ENCODE measurements at places on chromosomes 5 and 9.

DNA sequence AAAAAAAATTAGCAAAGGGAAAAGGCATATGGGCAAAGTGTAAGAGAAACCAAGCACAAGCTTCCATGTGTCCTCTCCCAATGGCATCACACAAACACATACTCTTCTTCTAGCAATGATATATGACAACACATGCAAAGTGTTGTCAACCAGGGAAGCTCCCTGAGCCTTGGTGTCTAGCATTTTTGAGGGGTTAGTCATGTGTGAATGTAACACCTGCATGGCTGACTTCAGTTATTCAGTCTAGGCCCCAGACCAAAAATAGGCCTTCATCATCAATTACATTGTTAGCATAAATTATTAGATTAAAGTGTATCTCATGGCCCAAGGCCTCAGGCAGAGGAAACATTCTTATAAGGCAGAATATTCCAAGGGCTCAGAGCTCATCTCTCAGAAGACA is 450.0 kb downstream of the TLE1 start:
- DNase-seq, result no peak

- DNase-seq, result no peak
Measured at GRCh38 chr5:84430079-84430478, 45.4 kb upstream of the EDIL3 start.

GRCh38 chr5:171806976-171807747 is 21.5 kb downstream of the SMIM23 start:
- DNase-seq, result no peak

- DNase-seq, result no peak
Measured at GRCh38 chr9:16753256-16753655, 117.2 kb downstream of the BNC2 start.

DNA sequence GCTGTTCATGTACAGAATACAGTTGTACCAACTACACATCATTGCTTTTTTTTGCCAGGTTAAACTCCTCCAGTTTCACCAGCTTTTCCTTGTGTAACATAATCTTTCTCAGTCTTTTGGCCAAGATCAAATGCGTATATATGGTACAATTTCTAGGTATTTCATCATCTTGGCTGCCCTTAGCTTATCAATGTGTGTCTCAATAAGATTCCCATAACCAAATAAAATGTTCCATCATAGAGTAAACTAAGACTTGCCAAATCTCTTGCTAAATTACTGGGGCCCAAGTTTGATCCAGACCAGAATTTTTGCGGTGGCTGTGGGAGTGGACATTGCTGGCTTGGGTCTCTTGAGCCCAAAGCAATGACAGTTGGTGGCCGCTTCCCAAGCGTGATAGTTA is 24.3 kb upstream of the ERBIN start:
- no peak for DNase-seq

GRCh38 chr9:104875320-104875719 is 52.6 kb downstream of the ABCA1 start:
- no peak for DNase-seq

- DNase-seq, result no peak
Measured at GRCh38 chr5:177130211-177131018, 3.2 kb upstream of the NSD1 start.

DNA sequence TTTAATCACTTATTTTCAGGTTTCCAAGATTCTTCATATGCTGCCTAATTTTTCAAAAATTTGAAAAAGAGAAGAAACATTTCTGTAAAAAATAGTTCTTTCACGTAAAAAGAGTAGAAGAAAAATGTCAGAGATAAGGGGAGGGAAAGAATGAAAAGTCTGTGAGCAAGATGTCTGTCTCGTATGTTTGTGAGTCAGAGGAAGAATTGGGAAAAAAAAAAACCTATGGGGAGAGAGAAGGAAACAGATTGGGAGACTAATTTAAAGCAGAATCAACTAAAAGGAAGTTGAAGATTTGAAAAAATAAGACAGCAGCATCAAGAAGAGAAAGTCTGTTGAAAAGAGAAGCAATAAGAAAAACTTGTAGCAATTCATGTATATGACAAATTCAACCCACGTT is 456.3 kb downstream of the HINT1 start:
- DNase-seq, result no peak
